Activated naive CD4-positive, alpha-beta T cell treated with Interleukin-2 at 50 U/mL for 16 hours (primary cell): ENCODE measurements at places on chromosomes 7 and 10.

GRCh38 chr10:124668517-124669051 lies 75.6 kb downstream of the FAM53B start:
- no peak for DNase-seq

GRCh38 chr7:94274828-94275227 lies 119.9 kb upstream of the COL1A2 start:
- DNase-seq: no peak

- DNase-seq: no peak
Measured at GRCh38 chr7:127786184-127786583, 134.2 kb downstream of the SND1 start.

DNA sequence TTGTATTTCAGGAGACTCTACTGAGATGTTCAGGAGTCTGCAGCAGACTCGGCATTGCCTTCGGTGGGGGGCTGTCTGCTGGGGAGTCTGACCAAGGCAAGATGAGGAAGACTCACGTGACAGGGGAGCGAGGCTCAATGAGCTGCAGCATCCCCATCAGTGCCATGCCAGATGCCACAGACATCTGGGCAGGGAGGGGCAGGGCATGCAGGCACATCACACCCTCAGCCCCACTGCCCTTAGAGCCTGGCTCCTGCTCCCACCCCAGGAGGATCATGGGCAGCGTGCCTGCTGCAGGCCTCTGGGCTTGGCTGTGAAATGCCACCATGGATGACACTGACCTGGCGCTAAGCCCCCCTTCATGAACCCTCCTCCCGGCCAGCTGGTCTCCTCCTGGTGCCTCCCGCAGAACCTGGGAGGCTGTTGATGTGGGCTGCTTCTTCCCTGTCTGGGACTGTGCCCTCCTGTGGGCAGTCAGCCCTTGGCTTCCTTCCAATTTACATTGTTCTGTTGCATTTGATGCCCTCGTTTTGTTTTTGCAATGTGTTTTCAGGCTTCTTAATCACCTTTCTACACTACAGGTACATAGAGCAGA lies 235.0 kb downstream of the PAXIP1 start:
- DNase-seq: no peak

GRCh38 chr10:81068460-81068859 lies 530.8 kb downstream of the SH2D4B start:
- no peak for DNase-seq

- DNase-seq: no peak
Measured at GRCh38 chr10:9824631-9825071, 1193.0 kb upstream of the CELF2 start.

DNA sequence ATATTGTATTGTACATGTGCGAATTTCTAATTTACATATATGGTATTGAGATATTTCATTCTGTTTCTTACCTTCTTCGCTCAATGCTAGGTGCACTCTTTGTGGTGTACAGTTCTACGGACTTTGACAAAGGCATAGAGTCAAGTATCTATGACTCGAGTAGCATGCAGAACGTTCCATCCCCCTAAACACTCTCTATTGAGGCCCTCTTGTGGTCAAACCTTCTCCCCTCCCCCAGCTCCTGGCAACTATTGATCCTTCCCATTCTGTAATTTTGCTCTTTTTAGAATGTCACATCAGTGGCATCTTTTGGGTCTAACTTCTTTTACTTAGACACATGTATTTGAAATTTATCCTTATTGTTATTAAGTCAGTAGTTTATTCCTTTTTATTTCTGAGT lies 30.7 kb upstream of the GDF10 start:
- DNase-seq: no peak

GRCh38 chr7:124257638-124258308 lies 224.9 kb upstream of the TMEM229A start:
- no peak for DNase-seq

DNA sequence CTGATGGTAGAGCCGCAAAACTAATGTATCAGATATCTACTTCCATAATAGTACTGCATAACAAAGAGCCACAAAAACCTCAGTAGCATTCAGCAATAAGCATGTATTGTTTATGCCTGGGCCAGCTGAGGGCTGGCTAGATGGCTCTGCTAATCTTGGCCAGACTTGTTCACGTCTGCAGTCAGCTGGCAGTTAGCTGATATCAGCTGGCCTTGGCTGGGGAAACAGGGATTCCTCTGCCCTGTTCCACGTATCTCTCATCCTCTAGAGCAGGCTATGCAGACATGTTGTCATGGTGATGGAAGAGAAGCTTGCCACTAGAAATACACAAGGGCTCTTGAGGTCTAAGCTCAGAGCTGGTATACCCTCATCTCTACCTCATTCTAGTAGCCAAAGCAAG lies 62.9 kb downstream of the GRM8 start:
- no peak for DNase-seq

GRCh38 chr7:130288829-130289228 lies 4.1 kb upstream of the CPA4 start:
- no peak for DNase-seq

DNA sequence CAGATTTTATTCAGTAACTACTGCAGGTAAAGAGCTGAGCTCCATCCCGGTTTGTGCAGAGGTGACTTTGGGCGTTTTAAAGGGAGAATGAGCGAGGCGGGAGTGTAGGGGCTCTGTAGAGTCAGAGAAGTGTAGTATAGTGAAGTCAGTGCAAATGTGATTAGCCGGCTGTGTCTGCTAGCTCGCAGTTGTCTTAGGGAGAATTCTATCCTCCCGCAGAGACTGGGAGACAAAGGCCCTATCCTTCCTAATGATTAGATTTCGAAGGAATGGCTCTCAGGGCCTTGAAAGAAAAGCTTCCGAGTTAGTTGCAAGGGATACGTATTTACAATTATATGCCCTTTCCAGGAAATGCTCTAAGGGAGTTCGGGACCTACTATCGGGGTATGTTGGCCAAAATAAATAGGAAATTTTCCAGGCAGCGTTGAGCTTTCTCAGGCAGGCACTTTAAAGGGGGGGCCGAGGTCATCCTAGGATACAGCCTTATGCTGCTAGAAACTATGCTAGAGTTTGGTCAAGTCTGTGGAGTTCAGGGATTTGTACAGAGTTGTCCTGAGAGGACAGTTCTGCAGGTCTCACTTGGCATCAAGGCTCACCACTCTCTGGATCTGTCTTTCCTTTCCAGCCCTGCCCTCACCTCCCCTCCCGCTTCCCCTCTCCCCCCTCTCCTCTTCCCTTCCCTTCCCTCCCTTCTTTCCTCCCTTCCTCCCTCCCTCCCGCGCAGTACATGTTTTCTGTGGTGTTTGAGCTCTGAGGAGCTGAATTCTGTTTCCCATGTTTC lies 825 bp downstream of the MRPL32 start:
- no peak for DNase-seq

- DNase-seq: no peak
Measured at GRCh38 chr10:99396471-99396870, 34.0 kb downstream of the GOT1 start.

GRCh38 chr10:110919349-110919931 lies at the start of gene SHOC2:
TSS of gene SHOC2 (plus strand) at chr10:110919604. CDS start at chr10:110964359, 44,755 bp downstream.
- DNase-seq: peak; percentile 99

DNA sequence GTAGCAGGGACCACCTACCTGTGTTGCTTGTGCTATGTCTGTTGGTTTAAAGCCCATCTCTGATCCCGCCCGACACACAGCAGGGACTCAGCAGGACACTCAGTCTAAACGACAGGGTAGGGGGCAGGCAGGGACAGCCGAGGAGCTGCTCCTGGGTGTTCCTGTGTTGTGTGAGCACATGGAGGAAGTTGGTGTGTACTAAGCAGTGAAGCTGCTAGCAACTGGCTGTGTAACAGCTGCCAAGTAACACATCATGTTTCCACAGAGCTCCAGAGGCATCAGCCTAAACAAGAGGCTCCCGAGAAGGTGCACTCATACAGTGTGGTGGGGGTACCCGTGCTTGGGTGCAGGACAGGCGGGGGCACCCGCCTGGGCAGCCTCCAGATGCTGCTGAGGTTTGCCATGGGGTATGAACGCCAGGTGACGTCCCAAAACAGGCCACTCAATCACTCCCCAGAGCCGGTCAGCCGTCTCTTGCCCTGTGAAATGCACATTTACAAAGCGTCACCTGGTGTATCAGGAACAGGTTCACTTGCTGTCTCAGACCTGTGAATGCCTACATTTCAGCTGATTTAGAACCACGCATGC lies 59.6 kb downstream of the PTPRN2 start:
- DNase-seq: no peak

- no peak for DNase-seq
Measured at GRCh38 chr7:82327898-82328297, 115.7 kb downstream of the CACNA2D1 start.

- no peak for DNase-seq
Measured at GRCh38 chr10:27680006-27680557, 65.5 kb downstream of the MKX start.

DNA sequence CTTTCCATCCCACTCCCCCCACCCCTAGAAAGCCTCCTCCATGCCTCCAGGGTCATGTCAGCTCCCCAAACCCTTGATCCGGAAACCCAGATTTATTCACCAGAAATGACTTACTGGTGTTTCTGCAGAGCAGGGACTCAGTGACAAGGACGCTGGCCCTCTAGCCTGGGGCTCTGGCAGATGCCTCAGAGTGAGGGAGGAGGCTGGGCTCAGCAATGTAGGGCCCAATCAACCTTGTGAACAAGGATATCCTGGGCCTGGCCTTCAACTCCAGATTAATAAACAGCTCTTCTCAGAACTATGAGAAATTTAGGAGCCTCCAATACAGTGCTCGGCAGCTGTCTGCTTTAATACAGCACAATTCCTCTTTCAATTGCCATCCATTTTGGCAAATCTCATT lies at the start of gene MBL2:
Gene MBL2, minus strand, starts transcription at position 162 of the 400 bp plus-strand sequence. CDS start 1,149 bp downstream, outside the sequence.
- DNase-seq: no peak

DNA sequence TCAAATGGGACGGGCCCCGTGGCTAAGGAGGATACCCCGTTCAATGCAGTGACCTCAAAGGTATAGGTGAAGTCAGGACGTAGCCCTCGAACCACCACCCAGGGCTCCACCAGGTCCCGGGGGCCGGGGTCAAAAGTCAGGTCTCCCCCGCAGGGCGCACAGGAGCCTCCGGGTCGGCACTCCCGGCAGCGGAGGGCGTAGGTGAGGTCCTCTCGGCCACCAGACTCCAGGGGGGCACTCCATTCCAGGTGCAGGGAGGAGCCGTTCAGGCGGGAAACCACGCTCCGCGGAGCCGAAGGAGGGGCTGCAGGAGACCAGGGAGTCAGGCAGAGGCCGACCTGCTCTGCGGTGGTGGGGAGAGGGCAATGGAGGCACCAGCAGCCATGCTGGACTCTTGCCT lies 7.7 kb downstream of the EPHB4 start:
- DNase-seq: no peak

DNA sequence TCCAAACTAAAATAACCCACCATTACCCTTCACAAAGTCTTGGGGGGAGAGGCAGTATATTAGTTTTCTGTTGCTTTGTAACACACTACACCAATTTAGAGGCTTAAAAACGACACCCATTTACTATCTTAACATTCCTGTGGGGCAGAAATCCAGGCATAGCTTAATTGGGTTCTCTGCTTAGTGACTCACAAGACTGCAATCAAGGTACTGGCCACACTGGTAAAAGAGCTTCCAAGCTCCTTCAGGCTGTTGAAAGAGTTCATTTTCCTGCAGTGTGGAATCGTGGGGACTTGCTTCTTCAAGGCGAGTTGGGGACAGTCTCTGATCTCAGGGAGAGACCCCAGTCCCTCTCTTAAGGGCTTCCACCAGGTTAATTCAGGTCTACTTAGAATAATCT lies 139.1 kb downstream of the XPNPEP1 start:
- DNase-seq: no peak

GRCh38 chr7:2810682-2811415 lies 33.3 kb downstream of the GNA12 start:
- DNase-seq: no peak

DNA sequence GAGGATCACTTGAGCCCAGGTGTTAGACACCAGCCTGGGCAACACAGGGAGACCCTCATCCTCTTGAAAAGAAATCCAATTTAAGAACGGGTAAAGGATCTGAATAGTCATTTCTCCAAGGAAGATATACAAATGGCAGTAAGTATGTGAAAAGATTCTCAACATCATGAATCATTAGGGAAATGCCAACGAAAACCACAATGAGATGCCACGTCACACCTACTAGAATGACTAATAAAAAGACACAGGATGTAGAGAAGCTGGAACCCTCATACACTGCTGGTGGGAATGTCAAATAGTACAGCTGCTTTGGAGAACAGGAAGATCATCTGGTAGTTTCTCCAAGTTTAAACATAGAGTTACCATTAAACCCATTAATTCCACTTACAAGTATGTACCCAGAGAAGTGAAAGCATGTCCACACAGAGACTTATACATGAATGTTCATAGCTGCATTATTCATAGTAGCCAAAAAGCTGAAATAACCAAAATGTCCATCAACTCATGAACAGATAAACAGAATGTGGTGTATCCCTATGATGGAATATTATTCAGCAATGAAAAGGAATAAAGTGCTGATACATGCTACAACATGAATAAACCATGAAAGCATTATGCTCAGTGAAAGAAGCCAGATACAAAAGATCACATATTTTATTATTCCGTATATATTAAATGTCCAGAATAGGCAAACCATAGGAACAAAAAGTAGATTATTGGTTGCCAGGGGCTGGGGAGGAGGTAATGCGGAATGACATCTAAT lies 13.1 kb upstream of the ZMIZ2 start:
- peak; percentile 44 for DNase-seq

DNA sequence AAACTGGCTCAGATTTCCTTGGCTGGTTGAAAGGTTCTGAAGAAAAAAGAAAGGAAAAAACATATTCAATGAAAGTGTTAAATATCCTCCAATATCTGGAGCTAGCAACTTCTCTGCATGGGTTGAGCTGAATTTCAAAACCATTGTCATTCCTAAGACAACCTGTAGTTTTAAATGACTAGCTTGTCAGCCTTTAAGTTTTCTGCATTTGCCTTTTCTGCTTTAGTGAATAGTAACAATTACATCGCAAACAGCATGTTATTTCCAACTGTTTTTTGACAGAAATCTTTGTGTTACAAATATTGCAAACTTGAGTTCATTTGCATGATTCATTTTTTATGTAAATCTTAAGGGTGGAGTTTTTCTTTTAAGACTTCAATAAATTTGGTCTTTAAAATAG lies 852.3 kb upstream of the CELF2 start:
- DNase-seq: no peak

DNA sequence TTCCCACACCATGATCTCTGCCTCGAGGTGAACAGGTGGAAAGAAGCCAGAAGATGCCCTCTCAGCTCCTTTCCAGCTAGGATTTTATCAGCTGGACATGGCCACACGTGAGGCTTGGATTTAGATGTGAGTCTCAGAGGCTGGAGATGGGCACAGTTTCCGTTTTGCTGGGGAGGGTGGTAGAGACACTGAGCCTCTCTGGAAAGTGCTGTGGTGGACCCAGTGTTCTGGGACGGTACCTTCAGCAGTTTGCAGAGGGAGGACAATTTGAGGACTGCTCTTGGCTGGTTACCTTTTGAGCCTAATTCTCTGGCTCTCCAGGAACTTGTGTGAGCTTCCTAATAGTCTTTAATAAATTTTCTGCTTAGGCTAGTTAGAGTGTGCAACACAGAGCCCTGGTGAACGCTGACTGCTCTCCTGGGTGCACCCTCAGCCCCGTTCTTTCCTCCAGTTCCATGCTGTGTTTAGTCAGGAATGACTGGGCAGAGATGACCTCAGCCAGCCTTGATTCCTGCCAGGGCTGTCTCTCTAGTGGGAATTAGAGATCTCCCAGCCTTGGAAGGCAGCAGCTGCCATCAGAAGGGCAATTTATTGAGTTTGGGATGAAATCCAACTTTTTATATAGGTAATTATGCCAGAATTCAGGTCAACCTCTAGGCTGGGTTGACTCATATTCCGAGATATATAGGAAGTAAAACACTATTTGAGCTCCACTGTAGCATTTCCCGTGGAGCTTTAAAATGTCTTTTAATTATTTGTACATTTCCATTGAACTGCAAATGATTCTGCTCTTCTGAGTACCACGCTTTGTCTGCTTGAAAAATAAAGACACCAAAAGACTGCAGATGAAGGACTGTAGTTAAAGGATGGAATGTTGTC lies 103.9 kb downstream of the GATA3 start:
- DNase-seq: no peak
